Fibroblast of skin of scalp (primary cell): ENCODE measurements at places on chromosomes 1 and 21.

DNA sequence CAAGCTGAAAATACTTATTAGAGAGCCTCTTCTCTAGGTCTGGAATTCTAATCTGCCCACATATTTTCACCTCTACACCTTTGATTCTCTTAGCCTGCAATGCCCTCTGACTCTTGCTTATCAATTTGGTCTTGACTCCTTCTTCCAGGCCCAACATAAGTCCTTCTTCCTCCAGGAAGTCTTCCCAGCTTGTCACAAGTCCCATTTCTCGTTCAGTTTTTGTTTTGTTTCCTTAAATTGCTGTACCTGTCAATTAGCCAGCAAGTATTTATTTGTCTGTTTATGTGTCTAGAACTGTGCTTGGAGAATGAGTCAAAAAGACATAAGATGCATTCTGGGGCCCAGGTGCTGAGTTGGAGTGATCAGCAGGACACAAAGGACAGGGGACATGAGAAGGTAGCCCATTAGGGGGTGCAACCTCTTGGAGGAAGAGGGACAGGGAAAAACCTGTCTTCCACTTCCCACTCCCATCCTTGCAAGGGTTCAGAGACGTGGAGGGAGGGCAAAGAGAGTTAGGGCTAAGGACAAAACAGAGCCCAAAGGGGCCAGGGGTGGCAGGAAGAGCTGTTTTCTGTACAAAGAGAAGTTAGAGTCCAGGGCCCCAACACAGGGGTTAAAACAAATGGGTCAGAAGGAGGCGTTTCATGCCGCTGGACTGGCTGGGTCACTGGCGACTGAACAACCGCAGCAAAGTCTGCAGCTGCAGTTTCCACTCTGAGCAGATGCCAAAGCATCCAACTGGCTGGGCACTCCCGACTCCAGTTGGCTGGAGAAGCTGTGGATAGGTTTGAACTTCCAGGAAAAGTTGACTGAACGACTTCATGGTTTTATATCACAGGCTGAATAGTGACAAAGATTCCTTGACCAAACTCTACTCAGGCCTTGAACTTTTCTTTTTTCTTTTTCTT lies 10.7 kb upstream of the CNR2 start:
- DNase-seq: no peak

DNA sequence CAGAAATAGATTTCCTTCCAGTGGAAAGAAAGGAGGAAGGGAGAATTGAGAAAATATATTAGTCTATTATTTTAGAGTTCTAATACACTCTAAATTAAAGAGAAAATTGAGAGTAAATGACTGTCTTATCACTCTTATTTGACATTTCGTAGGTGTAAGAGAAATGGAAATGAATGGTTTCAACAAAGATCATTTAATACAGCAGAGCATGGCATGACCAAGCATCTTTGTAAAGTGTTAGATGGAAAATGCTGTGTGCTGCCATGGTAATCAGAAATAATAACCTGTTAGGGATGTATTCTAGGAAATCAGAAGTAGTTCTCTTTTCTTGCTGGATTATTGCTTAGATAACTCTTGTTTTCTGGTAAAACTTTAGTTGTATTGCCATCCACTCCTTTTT lies 90.9 kb downstream of the GIPC2 start:
- no peak for DNase-seq

DNA sequence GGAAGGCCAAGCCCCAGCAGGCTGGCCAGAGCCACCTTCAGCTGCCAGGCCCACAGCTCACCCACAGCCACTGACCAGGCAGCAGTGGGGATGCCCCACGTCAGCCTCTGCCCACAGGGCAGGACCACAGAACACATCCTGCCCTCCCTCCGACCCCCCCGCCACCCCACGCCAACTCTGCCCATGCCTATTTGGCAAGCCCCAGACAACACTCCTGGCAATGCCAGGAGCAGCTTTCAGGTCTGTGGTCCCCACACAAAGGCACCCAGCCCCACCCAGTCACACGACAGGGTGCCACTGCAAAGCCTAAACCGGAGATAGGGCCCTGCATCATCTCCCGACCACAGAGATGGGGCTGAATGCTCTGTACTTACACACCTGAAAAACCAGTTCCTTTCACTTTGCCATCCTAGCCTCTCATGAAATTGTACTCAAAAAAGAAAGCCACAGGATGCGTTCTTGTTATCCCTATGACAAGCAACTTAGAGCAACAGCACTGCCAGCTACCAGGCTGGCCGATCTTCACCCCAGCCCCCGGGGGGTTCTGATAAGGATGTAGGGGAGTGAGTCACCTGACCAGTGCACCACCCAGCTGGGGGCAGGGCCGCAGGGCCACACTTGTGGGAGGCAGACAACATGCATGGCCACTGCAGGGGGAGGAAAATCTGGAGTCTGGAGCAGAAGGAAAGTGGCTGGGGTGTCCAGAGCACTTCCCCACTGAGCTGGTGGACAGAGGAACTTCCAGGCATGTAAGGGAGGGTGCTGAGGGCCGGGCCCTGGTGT lies 36.2 kb downstream of the UBE2G2 start:
- DNase-seq: no peak

GRCh38 chr1:150596095-150596892 lies 16.9 kb upstream of the MCL1 start:
- no peak for DNase-seq

DNA sequence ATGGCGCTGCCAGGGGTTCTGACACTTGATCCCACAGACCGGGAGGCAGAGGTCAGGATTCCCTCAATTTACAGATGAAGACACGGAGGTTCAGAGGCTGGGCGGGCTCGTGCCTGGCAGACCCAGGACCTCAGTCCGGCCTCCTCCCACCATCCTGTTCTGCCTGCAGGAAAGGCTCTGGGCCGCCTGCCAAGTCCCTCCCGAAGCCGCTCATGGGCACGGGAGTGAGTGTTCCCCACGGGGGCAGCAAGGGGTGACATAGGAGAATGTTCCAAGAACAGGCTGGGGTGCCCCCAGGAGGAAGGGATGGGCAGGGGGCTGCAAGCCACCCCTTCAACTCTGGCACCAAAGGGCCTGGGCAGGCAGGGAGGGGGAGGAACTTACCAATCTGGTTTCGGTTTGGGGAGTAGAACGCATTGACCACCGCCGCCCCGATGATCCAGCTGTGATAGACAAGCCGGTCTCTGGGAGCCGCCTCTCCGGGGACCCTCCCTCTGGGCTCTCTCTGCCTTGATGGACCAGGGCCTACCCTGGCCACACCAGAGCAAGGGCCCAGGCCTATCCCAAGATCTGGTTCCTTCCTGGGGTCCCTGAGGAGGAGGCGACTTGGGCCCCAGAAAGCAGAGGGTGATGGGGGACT lies 7.5 kb downstream of the PRXL2B start:
- DNase-seq: peak; percentile 13
